ENCODE measurements at places on chromosomes 6 and 20.

DNA sequence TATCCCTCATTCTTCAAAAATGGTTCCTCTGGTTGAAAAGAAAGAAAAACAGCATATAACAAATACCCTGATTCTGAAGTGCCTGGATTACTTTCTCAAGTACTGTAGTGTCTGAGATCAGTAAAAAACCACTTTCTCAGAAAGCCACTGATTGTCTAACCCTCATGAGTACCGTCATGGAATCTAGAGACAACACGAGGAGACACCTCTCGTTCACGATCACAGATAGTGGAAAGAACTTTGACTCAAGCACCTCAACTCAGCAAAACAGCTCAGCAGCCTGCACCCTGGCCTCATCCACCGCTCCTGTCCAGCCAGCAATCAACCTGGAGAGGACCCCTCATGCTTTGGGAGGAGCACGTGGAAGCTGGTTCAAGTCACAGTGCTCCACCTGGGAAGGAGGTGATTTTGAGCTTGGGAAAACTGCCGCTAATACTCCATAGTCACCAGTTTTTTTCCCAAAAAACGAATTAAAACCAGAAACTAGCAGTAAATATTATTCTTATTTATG lies 1.0 kb downstream of the SCML4 start:
- DNase-seq, result no peak

DNA sequence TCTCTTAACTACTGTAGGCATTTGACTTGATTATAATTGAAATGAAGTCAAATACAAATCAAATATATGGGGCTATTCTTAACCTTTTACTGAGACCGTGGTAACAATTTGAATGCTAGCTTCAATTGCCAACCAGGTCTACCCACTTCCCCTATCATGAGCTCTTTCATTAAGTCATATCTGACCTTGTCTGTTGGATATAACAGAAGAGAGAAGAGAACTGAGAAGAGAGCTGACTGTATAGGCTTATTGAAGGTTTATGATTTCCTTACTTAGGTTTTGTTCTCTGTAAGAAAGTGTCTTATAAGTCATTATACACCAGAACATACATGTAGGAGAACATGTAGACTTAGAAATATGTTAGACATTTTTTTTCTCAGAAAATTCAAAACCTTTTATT lies 549.4 kb downstream of the COL12A1 start:
- no peak for DNase-seq

GRCh38 chr6:5729813-5730517 lies 276.8 kb downstream of the NRN1 start:
- DNase-seq, result no peak

GRCh38 chr20:61538183-61538942 lies 286.3 kb downstream of the CDH4 start:
- DNase-seq, result no peak

GRCh38 chr6:16723826-16724225 lies 37.4 kb downstream of the ATXN1 start:
- peak; percentile 26 for DNase-seq

DNA sequence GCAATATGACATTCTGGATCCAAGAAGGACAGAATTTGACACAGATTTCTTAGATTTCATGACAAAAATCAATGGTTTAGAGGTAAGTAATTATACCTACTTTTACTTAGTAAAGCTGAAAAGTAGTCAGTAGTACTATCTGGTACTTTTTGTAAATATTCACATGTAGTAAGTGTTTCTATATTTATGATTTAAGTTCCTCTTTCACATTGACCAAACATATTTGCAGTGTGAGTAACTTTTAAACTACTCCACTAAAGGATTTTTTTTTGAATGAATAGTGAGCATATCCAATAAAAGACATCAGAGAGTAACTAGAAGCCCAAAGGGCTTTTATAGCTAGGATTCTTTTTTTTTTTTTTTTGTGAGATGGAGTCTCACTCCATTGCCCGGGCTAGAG lies 60.8 kb downstream of the DNAH8 start:
- DNase-seq, result peak; percentile 77

- DNase-seq, result peak; percentile 81
Observed at GRCh38 chr20:33731693-33732165, at the start of gene ZNF341. ZNF341 (plus strand) TSS chr20:33731996; CDS start chr20:33732022, 26 bp downstream.

GRCh38 chr6:617456-618100 lies 39.3 kb downstream of the HUS1B start:
- no peak for DNase-seq

DNA sequence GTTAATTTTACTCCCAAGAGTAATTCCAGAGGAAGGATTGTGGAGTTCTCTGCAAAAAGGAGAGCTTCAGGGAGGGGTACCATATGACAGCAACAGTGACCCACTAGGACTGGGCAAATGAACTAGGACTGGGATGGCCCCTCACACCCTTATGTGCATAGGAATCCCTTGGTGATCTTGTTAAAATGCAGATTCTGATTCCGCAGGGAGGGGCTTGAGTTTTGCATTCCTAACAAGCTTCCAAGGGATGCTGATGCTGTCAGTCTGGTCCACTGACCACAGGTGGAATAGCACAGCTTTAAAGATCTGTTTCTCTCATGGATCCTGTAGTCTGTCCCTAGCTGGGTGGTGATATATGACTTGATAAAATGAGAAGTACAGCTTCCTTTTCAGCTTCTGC lies 6.3 kb upstream of the FOXA2 start:
- peak; percentile 1 for DNase-seq

DNA sequence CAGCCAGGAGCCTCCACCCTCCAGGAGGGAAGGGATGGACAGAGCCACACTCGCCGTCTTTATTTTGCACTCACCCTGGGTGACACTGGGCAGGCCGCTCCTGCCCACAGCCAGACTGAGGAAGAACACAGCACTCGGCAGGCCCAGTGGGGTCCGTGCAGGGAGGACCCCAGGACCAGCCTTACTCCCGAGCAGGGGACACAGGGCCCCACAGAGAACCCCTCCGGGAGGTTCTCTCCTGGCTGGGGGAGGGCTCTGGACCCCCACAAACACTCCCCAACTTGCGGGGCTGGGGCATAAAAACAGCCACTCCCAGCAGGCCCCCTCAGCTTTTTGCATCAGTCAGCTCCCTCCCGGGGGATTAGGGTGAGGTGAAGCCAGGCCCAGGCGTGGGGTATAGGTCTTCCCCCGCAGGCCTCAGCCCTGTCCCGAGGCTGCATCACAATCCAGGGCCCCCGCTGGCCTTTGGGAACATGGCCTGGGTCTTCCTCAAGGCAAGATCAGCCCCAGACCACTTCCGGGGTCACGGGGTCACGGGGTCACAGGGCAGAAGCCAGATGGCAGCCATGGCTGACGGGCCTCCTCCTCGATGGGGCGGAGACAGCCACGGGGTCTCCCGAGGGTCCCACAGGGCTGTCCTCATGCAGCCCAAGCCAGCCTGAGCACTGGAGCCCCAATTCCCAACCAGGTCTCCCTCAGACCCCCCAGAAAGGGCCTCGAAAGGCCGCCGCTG lies 3.2 kb downstream of the TNFRSF6B start:
- no peak for DNase-seq

DNA sequence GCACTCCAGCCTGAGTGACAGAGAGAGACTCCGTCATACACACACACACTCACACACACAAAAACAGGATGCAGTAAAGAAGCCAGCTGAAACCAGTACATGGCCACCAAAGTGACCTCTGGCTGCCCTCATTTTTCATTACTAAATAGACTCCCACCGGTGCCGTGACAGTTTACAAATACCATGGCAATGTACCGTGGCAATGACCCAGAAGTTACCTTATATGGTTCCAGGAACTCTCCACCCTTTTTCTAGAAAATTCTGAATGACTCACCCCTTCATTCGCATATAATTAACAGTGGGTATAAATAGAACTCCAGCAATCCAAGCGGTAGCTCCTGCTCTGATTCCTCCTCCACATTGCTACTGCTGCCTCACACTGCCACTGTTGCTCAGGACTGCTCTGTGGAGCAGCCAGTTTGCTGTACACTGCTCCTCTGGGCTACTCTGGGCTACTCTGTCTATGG lies 57.7 kb downstream of the SNX5 start:
- peak; percentile 95 for DNase-seq

DNA sequence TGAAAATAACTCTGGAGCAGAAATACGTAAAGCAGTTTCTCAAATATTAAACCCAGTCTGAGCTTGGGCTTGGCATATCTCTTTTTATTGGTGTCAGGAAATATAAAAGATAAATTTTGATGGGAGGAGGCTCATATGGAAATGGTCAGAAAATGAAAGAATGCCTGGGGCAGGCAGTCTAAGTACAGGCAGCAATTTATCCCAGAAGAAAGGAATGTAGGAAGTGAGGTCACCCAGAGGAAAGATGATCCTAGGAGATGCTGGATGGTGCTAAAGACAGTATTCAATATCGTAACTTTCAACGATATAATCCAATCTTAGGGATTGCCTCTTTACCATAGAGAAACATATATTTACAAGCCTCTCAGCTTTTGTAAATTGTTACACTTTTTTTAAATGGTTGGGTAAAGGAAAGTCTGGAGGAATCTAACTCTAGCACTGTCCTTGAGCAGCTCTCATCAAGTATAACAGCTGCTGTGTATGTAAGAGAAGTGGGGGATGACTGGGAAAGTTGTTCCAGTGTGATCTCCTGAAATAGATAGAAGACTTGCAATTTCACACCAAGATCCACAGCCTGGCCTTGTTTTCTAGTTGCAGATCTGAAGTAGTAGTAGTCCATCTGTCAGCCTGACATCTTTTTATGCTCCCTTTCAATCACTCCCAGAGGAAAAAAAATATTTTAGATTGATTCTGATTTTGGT lies 256.9 kb upstream of the SASH1 start:
- DNase-seq, result no peak

GRCh38 chr6:18491308-18492045 lies 104.3 kb downstream of the RNF144B start:
- DNase-seq, result no peak

DNA sequence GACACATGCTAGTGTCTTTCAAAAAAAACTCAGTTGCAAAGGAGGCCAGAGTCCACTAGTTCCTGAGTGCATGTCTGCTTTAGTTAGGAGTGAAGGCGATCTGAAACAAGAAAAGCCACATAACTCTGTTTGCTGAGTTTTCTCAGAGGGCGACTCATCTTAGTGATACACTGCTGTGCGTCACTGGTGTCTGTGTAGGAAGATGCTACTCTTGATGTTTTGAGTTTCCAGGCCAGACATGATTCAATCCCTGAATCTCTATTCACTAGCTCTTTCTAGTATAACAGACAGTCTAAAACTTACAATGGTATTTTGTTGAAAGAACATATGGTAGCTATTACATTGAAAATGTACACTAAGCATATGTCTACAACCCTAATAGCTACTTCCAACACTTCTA lies 60.9 kb downstream of the GFRAL start:
- no peak for DNase-seq

GRCh38 chr6:41027799-41028560 lies 11.0 kb downstream of the UNC5CL start:
- peak; percentile 69 for DNase-seq

GRCh38 chr20:35917077-35917476 lies 37.2 kb downstream of the SCAND1 start:
- peak; percentile 75 for DNase-seq

DNA sequence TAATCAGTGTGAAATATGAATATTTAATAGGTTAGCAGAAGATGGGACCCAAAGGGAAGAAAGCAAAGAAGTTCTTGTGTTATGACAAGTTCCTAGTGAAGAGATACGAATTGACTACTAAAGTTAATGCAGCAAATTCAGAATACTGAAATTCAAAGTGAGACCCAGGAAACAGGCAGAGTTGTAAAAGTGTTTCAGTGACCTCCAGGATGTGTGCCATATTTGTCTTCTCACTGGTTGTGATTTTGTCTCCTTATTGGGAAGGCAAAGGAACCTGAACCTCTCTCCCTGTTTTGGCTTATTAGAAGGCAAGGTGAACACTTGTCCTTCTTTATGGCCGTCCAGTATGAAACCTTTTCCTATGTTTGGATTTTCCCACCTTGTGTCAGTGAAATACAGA lies 51.8 kb upstream of the DTNBP1 start:
- DNase-seq, result no peak
